Dermis blood vessel endothelial cell (primary cell): ENCODE measurements at places on chromosomes 6 and 20. TPM values are rescaled to one million over a fixed set of nuclear protein-coding genes. Genes with fewer than 3 reads are reported as not detected.

Gene DNPH1
- 29.0 and 31.5 TPM in 2 replicates for total RNA-seq

Gene FAXC
- 0.34 and 0.56 TPM in 2 replicates for total RNA-seq

Gene CRISP3
- not detected in 2 replicates for total RNA-seq

Gene MDFI
- 34.0 and 37.8 TPM in 2 replicates for total RNA-seq

Gene GLP1R
- not detected in 2 replicates for total RNA-seq

Gene GPR63
- under 0.01 and 0.09 TPM in 2 replicates for total RNA-seq

Gene SLC4A11
- total RNA-seq = 7.5 and 14.9 TPM in 2 replicates

Gene TLDC2
- total RNA-seq = under 0.01 and 0.14 TPM in 2 replicates

Gene PKIB
- 0.19 TPM in 1 of 2 replicates, not detected in the other for total RNA-seq

Gene LAMA5
- 55.8 and 127 TPM in 2 replicates for total RNA-seq

Gene HLA-DRB1
- 0.17 TPM in 1 of 2 replicates, not detected in the other for total RNA-seq

Gene OSTM1
- 31.1 and 37.1 TPM in 2 replicates for total RNA-seq

Gene ZBTB46
- 41.2 and 67.4 TPM in 2 replicates for total RNA-seq
